ENCODE measurements at places on chromosomes 7 and 10.

DNA sequence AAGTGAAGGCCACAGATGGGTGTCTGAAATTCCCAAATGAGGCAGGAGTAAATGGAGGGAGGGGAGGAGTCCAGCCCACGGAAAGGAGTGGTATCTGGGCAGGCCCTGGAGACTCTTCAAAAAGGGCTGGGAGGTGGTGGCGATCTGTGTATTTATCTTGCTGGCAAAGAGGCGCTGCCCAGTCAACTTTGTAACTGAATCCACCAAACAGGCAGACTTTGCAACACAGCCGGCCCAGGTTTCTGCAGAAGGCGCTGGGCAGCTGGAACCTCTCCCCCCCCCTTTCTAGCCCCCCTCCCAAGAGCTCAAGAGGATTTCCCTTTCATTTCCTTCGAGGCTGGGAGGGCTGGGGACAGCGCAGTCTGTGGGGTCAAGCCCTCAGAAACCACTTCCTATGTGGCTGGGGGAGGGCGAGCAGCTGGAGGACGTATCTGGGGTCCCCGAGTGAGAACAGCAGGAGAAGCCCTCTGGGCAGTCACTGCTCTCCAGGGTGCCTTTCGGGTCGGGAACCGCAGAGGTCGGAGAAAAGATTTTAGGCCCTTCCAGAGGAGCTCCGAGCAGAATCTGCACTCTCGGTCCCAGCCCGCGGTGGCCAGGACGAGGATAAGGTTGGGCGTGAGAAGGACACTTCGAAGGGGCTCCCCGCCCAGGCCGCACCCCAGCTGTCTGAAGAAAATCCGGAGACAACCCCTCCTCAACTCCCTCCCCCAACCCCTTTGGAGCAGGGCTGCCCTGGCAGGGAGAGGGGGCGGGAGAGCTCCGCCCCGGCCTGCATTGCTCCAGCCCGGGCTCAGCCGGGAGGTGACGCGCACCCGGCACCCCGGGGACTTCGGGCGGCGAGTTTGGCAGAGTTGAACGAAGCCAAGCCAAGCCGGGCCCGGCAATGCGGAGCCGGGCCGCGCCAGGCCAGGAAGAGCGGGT is 965 bp downstream of the ZCCHC24 start:
- DNase-seq, result no peak

DNA sequence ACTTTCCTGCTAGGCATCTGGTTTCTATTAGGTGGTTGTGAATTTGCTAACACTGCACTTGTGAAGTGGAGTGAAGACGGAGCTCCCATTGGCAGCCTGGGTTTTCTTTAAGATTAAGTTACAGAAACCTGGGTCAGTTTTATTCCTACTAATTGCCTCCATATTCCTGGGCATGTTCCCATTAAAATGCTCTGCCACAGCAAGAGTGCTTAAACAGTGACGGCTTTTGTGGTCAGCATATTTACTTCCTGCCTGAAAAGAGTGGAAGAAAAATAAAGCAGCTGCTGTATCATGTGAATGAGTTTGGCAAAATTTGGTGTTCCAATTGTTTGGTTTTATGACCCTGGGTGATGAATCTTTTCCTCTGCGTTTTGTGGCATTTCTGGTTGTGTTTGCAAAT is 96.9 kb upstream of the PLXDC2 start:
- no peak for DNase-seq

DNA sequence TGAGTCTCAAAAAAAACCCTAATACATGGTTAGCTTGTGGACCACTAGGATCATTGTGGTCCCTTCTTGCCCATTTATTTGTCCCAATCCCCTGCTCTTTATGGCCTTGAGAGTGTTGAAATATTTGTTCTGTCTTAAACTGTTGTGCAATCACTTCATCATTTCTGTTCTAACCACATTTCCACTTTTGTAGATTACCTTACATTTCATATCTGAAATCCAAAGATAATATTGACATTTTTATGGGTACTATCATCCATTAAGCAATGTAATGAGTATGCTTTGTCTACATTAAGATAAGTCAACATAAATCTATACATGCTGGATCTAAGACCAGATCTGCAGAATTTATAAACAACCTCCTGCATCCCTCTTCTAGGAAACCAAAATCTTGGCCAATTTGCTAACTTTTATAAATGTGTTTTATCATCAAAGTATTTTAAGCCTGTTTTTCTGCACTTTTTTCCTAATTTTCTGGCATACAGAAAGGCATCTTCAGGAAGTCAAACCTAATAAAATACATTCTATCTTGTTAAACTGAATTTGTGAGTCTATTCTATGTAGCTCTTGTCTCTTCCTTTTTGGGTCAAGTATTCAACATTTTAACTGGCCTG is 359.4 kb upstream of the CELF2 start:
- no peak for DNase-seq

DNA sequence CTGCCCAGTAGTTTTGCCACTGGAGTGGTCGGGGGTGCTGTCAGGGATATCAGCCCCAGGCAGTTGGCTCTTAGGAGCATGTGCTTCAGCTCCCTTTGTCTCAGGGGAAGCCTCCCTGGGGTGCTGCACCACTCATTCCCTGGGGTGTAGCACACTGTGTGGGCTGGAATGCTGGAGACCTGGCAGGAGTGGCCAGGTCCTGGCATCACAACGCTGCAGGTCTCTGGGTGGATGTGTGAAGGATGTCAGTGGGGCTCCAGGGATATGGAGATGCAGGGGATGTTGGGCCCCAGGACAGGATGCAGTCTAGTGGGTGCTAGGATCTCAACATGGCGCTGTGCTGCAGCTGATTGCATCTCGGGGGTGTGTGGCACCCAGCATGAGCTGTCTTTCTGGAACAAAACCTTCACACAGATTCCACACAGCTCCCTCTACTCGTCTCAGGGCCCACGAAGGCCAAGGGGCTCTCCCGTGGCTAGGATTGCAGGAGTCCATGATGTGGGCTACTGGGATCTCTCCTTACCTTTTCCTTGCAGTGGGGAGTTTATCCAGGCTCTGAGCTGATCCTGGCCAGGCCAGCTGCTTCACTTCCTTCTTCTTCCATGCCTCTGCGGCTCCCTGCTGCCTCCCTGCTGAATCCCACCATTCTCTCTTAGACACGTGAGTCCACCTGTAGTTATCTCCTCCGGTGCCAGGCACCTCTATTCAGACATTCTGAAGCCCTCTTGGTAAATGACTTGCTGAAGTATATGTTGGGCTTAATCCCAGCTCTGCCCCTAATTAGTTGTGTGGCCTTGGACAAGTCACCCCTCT is 295.1 kb downstream of the RPS24 start:
- no peak for DNase-seq

GRCh38 chr7:85103962-85104361 is 82.9 kb downstream of the SEMA3D start:
- no peak for DNase-seq

- no peak for DNase-seq
These were observed 9.8 kb downstream of the P4HA1 start for GRCh38 chr10:73086816-73087215.

DNA sequence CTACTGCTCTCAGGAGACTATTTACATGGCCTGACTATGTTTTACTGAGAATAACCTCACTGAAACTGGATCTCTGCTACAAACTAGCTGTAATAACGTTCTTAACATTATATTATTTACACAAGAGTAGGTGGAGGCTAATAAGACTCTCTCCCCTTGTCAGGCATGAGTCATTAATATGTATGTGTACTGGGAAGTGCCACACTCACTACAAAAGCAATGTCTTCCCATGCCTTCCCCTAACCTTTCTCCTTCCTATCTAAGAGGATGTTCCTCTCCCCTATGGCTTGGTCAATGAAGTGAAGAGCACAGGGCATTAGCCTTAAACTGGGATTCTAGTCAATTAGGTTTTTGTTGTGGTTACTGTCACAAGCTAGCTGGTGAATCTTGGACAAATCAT is 147.9 kb downstream of the DGKB start:
- no peak for DNase-seq

GRCh38 chr7:133691727-133692610 is 435.2 kb upstream of the LRGUK start:
- DNase-seq, result no peak

GRCh38 chr10:84511709-84512285 is 183.4 kb downstream of the CCSER2 start:
- DNase-seq, result no peak

- no peak for DNase-seq
These were observed 27.4 kb downstream of the COL1A2 start for GRCh38 chr7:94422136-94422535.

DNA sequence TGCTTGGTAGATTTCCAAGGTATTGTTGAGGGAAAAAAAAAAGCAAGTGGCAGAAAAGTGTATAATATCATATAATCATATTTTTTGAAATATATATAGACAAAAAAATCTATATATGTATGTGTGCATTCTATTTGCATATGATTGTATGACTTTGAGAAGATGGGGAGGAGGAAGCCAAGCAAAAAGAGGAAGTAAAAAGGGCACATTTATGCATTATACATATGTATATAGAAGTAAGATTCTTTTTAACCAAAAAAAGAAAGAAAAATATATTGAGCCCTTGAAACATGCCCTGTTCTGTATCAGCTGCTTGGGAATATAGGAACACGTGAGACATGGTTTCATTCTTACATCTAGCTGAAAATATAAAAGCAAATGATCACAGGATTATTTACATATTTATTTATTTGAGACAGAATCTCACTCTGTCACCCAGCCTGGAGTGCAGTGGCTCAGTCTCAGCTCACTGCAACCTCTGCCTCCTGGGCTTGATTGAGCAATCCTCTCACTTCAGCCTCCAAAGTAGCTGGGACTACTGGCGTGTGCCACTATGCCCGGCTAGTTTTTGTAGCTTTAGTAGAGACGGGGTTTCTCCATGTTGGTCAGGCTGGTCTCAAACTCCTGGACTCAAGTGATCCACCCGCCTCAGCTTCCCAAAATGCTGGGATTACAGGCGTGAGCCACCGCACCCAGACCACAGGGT is 18.0 kb upstream of the SLF2 start:
- DNase-seq, result no peak

GRCh38 chr7:151808400-151809145 is 68.3 kb downstream of the PRKAG2 start:
- peak; percentile 30 for DNase-seq

DNA sequence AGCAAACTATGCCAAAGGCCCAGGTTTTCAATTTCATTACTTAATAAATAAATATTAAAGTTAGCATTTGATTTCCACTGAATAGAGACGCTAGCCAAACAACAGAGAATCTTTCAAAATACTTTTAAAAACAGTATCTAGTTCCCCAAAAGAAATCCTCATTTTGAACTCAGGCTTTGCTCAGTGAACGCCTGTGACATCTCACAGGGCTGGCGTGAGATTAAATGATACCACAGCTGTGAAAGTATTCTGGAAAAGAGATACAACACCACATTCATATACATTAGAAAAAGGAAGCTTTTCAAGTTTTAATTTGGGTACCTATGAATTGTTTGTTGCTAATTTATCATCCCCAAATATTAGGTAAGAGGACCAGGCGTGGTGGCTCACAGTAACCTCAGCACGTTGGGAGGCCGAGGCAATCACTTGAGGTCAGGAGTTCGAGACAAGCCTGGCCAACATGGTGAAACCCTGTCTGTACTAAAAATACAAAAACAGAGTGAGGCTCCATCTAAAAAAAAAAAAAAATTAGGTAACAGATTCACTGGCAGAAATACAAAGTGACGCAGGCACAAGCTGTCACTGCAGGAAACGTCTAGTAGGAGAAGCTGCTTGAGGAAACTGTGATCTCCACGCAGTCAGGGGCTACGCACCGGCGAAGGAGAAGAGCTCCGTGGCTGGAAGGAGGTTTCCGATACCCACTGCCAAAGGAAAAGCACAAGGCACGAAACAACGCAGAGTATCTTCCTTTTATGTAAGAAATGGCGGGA is 50.0 kb downstream of the AMZ1 start:
- no peak for DNase-seq

DNA sequence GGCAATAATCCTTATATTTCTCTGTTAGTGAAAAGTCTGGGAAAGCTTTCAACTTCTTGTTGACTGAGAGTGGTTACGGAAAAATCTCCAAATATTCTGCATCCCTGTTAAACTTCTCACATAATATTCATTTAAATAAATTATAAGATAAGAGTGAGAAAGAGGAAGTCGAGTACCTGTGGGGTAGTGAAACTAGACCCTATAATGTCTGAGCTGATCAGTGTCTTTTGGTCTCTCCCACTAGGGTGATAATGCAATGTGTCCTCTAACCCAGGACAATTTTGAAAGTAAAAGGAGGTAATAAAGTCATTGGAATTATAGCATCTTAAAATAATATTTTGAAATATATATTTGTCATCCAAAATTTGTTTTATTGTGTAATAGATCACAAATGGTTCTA is 2.1 kb upstream of the AGR3 start:
- no peak for DNase-seq

GRCh38 chr7:158317238-158318205 is 270.1 kb downstream of the PTPRN2 start:
- no peak for DNase-seq

GRCh38 chr10:51405580-51406351 is 293.6 kb downstream of the CSTF2T start:
- DNase-seq, result no peak

GRCh38 chr10:34351161-34351560 is 463.9 kb downstream of the PARD3 start:
- DNase-seq, result no peak

- no peak for DNase-seq
These were observed 10.7 kb upstream of the SLC16A9 start for GRCh38 chr10:59720377-59720776.

- no peak for DNase-seq
These were observed 6.4 kb upstream of the FIGNL1 start for GRCh38 chr7:50456371-50457123.

DNA sequence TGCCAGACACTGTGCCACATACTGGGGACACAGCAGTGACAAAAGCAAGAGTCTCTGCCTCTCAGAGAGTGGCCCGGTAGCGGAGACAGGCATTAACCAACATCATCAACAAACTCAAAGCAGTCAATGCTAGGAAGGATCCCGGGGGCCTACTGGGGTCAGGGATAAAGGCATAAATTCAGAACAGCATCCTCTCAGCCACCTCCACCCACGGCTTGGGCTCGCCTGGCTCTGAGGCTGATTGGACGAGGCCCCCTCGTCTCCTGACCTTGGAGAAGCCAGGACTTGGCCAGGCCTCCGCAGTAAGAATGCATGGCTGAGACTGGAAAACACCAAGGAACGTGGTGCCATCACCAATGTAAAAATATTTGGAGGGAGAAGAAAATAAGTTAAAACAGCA is 102.1 kb downstream of the ARHGAP22 start:
- no peak for DNase-seq

DNA sequence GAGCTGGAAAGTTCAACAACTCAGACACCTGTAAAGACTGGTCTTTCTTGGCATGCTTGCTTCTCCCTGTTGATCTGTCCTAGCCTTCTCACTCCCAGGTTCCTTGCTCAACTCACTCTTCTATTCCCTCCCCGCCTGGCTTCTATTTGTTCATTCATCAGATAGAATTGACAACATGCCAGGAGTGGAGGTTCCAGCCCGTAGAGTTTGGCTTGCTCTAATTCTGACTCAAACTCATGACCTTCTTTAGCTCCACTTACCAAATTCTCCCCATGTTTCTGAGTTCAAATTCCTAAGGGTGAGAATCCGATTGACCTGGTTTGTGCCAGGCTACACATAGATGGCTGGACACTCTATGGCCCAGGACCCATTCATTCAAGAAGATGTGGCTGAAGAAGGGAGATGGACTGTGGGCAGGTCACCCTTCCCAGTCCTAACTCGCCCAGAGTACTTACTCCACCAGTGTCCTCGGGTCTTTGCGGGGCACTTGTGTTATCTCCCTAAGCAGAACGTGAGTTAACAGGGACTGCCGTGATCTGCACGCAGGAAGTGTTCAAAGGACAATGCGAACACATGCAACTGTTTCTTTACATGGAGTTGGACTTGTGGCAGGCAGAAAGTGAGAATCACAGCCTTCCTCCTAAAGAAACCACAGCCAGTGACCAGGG is 4.0 kb upstream of the TMEM236 start:
- no peak for DNase-seq

GRCh38 chr10:101014230-101014884 is 14.7 kb downstream of the LZTS2 start:
- no peak for DNase-seq
